GM23338 (cell line): ENCODE measurements at places on chromosomes 4 and X. TPM values are rescaled to one million over a fixed set of nuclear protein-coding genes. Genes with fewer than 3 reads are reported as not detected.

DNA sequence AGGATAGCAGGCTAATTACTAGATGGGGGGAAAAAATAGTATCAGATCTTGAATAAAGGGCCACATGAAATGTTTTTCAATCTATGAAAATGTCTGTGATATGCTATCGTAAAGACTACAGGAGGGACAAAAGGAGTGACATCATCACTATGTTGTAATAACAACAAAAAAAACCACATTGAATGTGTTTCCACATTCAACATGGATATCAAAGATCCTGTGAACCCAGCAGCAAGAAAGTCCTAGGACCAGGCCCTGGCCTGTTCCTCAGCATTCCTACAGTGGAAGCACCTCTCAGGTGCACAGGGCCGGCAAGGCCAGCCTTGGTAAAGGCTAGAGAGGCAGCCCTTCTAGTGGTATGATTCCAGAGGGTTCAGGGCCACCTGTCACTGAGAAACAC lies 118.3 kb downstream of the RELL1 start:
- DNase-seq: no peak

DNA sequence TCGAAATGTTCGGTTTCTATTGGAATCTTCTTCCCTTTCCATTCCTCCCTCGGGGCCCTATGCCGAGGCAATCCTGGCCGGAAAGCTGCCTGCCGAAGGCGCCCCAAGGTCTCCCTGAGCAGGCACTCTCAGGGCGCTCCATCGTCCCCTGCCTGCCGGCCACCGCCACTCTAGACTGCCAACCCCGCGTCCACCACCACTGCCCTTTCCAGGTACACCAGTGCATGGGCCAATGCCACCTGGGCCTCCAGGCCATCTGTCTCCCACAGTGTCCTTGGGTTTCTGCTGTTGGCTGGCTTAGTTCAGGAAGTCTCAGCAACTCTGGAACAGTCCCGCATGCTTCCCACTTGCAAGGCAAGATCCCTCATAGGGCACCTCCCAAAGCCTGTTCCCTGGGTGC lies 14.6 kb downstream of the CTAG1A start:
- no peak for DNase-seq

The FAM120C gene
- total RNA-seq: 5.6 and 9.8 TPM in 2 replicates

The TBC1D8B gene
- total RNA-seq: 6.5 and 7.6 TPM in 2 replicates

The TNIP2 gene
- 60.2 and 61.4 TPM in 2 replicates for total RNA-seq

The MTTP gene
- 0.14 TPM in 1 of 2 replicates, not detected in the other for total RNA-seq

- DNase-seq: no peak
These were observed 16.9 kb downstream of the SH3RF1 start for GRCh38 chr4:169253904-169254303.

DNA sequence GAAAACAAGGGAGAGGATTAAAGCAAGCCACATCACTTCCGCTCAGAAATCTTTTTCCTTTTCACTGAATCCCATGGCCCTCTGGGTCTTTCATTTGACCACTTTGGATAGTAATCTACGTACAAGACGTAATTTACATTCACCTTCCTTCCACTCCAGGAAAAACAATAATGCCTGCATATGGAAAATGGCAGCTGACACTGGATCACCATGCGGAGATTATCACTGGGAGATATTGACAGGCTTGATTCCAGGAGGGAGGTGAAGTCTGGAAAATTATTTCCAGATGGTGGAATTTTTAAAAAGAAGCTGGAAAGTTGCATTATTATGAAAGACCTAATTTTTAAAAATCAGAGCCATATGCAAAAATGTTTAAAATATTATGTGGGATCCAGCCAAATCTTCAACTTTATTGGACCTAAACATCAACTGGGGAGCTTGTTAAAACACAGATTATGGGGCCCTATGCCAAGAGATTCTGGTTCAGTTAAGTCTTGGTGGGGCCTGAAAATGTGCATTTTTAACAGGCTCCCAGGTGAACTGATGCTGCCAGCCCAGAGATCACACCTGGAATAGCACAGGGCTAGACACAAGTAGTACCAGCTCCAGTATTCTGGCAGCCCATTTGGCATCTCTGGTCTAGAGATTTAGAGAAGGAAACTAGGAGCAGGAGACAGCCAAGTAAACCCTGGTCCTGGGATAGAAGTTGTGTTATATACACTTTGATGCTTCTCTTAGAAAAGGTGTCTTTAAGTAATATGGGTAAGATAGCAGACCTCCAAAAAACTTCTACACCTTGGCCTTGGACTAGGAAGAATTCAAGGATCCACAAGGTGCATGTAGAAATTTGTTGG lies 290.3 kb upstream of the LDB2 start:
- no peak for DNase-seq

GRCh38 chr4:108361886-108362285 lies 193.2 kb upstream of the LEF1 start:
- DNase-seq: no peak

- DNase-seq: no peak
These were observed 70.2 kb downstream of the TRPC5 start for GRCh38 chrX:112012360-112012759.

DNA sequence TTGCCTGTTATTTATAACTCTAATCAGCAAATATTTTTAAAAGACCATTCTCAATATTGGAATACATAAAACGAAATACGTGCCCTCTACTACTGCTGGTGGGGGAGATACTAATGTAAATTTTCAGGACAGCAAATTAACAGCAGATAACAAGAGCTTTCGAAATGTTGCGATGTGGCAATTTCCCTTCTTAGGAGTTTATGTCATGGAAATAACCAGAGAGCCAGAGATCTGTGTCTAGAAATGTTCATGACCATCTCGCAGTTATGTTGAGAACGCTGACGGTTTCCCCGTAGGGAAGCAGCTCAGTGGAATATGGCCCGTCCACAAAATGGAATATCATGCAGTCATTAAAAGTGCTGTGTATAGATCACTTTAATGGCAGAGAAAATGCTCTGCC lies 238.4 kb upstream of the PSAPL1 start:
- no peak for DNase-seq

DNA sequence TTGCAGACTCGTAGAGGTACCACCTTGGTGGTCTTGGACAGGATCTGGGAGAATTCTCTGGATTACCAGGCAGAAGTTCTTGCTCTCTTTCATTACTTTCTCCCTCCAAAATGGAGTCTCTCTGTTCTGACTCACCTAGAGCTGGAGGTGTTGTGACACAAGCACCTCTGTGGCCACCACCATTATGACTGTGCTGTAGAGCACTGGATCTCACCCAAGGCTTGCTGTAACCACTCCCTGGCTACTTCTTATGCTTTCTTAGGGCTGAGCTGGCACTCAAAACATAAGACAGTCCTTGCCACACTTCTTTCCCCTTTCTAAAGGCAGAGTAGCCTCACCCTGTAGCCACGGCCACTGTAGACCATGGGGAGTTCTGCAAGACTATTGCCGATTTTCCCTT lies 296.6 kb upstream of the DIPK2B start:
- DNase-seq: no peak

DNA sequence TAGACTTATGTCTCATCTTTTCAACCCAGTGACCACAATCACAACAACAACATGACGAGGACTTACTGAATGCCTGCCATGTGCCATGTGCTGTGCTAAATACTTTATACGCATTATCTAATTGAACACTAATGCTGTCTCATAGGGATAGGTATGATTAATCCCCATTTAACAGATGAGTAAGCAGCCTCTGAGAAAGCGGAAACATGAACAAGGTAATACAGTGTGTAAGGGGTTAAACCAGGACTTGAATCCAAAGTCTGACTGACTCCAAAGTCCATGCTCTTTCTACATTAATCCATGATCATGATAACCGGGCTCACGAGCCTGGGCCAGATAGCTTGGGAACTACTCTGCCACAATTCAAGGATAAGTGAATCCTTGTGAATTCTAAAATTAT lies 105.3 kb upstream of the MBNL3 start:
- no peak for DNase-seq

The RHOH gene
- total RNA-seq: 2.7 and 3.7 TPM in 2 replicates

DNA sequence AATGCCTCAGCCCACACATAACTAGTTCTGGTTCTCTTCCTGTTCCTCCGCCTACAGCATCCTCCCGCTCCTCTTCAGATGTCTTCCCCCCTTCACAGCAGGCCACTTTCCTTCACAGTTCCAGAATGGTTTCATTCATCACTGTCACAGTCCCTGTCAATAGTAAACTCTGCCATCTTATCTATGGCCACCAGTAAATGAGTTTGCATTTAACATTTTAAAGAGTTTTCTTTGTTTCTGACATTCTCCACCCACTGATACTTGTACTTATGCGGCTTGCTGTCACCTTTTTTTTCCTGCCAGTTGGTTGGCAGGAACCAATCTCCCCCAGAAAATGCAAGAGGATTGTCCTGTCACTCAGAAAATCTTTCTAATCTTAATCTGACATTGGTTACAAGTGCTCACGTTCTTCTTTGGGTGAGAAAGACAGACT lies 114.1 kb downstream of the GLUD2 start:
- DNase-seq: peak; percentile 0

DNA sequence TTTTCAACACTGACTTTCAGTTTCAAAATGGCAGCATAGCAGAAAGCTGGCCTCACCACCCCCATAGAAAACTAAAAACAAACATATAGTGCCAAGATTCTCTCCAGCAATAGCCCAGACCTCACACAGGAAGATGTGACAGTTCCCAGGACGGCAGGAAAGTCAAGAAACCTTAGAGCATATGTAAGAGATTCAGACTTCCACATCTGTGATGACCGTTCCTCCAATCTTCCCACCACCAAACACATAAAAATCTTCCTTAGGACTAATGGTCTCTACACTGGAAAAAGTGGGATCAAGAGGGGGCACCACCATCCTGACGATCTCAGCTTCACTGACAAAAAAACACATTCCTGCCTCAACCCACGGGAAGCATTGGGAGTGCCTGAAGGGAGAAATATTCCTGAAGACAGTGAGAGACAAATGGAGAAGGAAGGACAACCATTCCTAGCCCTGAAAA lies 134.1 kb upstream of the CPXCR1 start:
- DNase-seq: no peak

GRCh38 chr4:105714071-105714521 lies 5.5 kb downstream of the GSTCD start:
- no peak for DNase-seq

GRCh38 chr4:5041699-5042098 lies 9.6 kb upstream of the STK32B start:
- no peak for DNase-seq

The ADH1A gene
- total RNA-seq: not detected in 2 replicates

The DKK2 gene
- 0.58 TPM in 1 of 2 replicates, not detected in the other for total RNA-seq

The GAB3 gene
- total RNA-seq: 0.50 and 1.8 TPM in 2 replicates

- DNase-seq: no peak
These were observed 371.8 kb downstream of the FSTL5 start for GRCh38 chr4:161791796-161792556.

The FHL1 gene
- total RNA-seq: 60.4 and 72.1 TPM in 2 replicates

The SNCA gene
- 13.0 and 15.6 TPM in 2 replicates for total RNA-seq

- DNase-seq: peak; percentile 57
These were observed 3.4 kb upstream of the AVPR2 start for GRCh38 chrX:153900831-153901752.

GRCh38 chr4:94208266-94208665 lies 601 bp downstream of the SMARCAD1 start:
- no peak for DNase-seq

The TLL1 gene
- total RNA-seq: 0.39 and 2.4 TPM in 2 replicates

DNA sequence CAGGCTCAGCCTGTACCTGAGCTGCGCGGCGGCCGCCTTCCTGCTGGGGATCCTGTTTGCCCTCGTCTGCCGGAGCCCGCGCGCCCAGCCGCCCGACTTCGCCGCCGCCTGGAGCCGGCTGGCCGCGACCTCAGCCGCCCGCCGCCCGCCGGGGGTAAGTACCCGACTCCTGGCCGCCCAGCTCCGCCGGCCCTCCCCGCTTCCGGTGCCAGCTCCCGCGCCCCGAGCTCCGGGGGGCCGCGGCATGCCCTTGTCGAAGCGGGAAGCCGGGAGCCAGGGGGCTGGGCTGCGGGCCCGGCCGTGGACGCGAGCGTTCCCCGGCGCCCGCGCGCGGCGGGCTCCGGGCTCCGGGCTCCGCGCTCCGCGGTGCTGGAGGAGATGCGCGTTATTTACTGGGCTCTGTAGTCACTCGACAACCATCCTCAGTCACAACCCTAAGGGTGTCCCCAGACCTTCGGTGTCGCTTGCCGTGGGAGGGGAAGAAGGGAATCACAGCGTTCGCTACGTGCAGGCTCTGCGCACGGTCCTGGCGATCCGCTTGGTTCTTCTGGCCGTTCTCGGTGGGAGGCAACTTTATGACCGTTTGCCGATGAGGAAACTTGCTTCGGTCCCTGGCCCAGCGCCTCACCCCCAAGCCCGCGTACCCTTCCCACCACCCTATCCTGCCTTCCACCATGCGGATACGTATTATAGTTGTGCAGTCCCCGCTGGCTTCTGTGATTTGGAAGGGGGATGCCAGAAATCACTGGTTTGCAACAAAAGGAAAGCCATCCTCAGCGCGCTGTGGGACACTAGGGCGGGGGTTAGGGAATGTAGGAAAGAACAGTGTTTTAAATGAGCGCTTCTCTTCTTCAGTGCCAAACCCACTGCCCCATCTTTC lies 944 bp downstream of the SNX25 start:
- peak; percentile 62 for DNase-seq

GRCh38 chr4:67048530-67048929 lies 496.8 kb downstream of the CENPC start:
- DNase-seq: no peak

The PI4K2B gene
- total RNA-seq: 21.4 and 23.4 TPM in 2 replicates

DNA sequence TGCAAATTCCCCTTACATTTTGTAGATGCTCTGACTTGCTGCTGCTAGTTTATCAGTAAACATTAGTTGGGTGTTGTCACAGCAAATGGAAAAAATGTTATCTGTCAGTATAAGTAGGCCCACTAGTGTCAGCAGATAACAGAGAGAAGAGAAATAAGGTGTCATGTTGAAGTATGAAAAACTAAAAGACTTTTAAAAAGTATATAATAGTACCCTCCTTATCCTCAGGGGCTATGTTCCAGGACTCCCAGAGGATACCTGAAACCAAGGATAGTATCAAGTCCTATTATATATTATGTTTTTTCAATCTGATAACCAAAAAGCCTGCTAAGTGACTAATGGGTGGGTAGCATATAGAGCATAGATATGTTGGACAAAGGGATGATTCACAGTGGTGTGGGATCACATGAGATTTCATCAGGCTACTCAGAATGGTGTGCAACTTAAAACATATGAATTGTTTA lies 11.6 kb upstream of the BMP2K start:
- no peak for DNase-seq

The OTC gene
- total RNA-seq: not detected in 2 replicates

DNA sequence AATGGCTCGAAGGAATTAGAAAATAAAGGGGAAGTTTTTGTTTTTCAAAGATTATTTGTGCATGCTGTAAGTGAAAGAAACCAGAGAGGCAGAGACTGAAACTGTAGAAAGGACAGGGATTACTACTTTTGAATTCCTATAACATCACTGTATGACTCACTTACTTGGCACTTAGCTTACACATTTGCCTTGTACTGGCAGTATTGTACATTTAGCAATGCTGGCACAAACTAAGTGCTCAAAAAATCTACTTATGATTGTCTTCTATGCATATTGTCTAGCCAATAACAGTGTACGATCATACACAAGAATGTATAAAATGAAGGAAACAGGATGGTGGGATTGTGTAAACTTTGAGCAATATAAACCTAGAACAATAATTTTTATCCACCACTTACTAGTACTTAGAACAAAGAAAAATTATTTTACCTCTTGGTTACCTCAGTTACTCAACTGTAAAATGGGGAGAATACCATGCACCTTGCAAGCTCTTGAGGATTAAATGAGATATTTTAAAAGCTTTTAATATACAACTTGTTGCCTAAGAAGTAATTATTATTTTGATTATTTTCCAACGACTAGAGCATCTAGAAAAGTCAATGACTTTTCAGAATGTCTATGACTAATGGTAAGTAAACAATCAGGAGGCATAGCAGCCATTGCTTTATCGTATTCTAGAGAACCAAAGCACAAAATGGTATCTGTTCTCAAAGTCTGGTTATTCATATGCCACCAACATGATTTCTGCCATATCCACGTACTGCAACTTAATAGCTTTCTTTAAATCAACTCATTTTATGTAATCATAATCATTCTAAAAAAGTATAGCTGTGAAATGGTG lies 4.7 kb downstream of the FAM120C start:
- DNase-seq: no peak
